Central memory CD4-positive, alpha-beta T cell (primary cell): ENCODE measurements at places on chromosomes 13 and 19.

GRCh38 chr19:49109051-49109450 lies 5.1 kb upstream of the LIN7B start:
- DNase-seq = no peak

GRCh38 chr19:54115109-54116063 lies at the start of the genes PRPF31 and TFPT:
Gene PRPF31, plus strand, starts transcription at chr19:54115754. Its CDS starts 2,525 bp downstream, at chr19:54118279.
Gene TFPT, minus strand, starts transcription at chr19:54115657. Its CDS starts 388 bp downstream, at chr19:54115269.
- DNase-seq = peak; percentile 97

DNA sequence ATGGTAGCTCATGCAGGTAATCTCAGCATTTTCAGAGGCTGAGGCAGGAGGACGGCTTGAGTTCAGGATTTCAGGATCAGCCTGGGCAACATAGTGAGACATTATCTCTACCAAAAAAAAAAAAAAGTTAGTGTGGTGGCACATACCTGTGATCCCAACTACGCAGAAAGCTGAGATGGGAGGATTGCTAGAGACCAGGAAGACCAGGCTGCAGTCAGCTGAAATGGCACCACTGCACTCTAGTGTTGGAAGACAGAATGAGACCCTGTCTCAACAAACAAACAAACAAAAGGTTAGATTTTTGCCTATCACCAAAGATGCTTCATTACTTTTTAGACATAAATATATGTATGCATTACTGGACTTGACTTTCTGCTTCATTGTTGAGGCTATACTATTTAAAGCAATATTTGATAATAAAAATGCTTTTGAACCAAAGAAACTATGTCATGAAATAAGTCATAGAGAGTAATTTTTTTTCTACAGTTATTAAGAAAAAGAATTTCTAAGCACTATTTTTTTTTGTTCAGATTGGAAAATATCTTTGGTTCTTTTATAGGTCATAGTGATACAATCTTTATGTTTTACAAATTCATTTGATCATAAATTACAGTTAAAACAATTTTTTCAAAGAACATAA lies 1180.1 kb upstream of the ATXN8OS start:
- DNase-seq = no peak

- no peak for DNase-seq
These were observed 175.5 kb upstream of the SERP2 start for GRCh38 chr13:44197791-44198770.

GRCh38 chr13:75764251-75764925 lies 128.3 kb downstream of the LMO7 start:
- DNase-seq = no peak

DNA sequence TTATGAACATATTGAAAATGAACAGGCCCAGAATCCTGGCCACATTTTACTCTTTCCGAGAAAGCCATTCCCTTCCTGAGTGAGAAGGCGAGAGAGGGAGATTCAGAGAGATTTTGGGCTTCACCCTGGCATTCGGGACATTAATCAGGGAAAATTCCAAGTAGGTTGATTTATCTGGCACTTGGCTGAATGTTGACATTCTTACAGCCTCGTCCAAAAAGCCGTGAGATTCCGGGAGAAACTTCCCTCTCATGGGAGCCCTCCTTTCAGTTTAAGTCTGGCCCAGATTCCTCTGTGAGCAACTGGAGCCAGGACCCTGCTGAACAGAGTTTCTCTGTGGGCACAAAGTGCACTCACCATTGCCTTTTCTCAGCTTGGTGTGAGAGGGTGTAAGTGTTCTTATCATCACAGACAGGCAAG lies 129.2 kb upstream of the PEG3 start:
- DNase-seq = no peak

- DNase-seq = no peak
These were observed 4.0 kb downstream of the PNKP start for GRCh38 chr19:49863254-49863934.

DNA sequence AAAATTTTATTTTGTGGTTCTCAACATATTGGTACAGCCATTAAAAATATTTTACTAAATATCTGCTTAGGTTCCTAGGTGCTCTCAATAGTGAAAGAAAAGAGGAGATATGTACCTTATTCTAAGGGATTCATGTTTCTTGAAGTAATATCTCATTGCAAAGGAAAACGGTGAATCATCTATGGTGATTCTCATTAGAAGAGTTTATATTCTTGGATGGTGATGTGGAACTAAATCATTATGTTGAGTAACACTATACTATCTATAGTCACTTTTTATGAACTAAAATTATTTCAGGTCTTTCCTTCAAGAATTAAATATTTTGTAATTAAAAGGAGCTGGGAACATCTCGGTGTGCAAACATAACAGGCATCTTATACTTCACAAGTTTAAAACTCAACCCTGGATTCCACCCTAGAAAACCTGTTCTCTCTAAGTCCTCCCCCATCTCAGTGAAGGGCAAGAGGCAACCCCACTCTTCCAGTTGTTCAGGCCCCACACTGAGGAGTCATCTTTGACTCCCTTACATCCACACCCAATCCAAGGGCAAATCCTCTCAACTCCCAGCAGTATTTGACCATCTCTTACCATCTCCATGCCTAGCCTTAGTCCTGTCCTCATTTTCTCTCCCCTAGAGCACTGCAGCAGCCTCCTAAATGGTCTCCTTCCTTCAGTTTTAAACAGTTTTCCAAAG lies 140.1 kb downstream of the RGCC start:
- no peak for DNase-seq

- no peak for DNase-seq
These were observed 1220.5 kb upstream of the SLC10A2 start for GRCh38 chr13:104286566-104287290.

DNA sequence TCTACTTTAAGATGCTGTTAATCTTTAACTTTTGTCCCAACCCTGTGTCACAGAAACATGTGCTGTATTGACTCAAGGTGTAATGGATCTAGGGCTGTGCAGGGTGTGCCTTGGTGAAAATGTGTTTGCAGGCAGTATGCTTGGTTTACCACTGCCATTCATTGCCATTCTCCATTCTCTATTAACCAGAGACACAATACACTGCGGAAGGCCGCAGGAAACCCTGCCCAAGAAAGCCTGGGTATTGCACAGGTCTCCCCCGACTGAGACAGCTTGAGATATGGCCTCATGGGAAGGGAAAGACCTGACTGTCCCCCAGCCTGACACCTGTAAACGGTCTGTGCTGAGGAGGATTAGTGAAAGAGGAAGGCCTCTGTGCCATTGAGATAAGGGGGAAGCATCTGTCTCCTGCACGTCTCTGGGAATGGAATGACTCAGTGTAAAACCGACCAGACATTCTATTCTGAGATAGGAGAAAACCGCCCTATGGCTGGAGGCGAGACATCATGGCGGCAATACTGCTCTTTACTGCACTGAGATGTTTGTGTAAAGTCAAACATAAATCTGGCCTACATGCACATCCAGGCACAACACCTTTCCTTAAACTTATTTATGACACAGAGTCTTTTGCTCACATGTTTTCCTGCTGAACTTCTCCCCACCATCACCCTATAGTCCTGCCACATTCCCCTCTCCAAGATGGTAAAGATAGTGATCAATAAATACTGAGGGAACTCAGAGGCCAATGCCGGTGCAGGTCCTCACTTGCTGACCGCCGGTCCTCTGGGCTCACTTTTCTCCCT lies 13.1 kb upstream of the ZNF888 start:
- DNase-seq = no peak

- no peak for DNase-seq
These were observed 490.8 kb downstream of the PCDH20 start for GRCh38 chr13:60924856-60925255.

- DNase-seq = no peak
These were observed 94.5 kb upstream of the TEX29 start for GRCh38 chr13:111225810-111226546.

- no peak for DNase-seq
These were observed 229.3 kb downstream of the GPC6 start for GRCh38 chr13:93455861-93456260.

GRCh38 chr13:71068041-71068440 lies 799.0 kb downstream of the DACH1 start:
- DNase-seq = no peak

DNA sequence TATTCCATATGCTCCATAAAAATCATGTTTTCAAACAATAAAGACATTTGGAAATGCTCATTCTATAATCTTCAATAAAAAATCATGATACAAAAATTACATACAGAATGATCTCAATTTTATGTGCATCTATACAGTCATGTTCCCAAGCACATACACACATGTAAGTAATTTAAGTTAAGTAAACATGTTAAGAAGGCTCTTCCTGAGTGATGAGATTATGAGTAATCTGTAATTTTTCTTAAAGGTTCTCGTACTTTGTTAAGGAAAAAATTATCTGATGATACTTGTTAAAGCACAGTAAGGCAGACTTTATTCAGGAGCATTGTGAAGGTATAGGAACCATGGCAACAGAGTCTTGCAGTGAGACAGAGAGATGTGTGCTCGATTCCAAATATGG lies 30.0 kb upstream of the DLEU7 start:
- DNase-seq = no peak

DNA sequence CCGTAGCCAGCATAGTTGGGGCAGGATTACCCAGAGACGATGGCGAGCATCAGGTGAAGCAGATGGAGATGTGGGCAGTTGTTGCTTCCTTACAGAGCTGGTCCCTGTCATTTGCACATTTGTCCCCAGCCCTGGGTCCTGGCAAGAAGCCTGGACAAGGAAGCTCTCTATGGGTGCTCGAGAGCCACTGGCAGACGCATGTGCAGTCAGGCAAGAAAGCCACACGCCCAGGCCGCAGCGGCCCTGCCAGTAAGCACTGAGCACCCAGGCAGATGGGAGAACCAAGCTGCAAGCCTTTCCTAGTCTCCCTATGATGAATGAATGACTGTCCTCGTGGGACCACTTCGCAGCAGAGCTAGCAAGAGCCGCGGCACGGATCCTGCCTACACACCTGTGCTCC lies 182.8 kb downstream of the FOXO1 start:
- no peak for DNase-seq

- DNase-seq = no peak
These were observed 967 bp upstream of the TPT1 start for GRCh38 chr13:45341799-45342500.

GRCh38 chr13:68214691-68215415 lies 984.7 kb upstream of the PCDH9 start:
- no peak for DNase-seq

DNA sequence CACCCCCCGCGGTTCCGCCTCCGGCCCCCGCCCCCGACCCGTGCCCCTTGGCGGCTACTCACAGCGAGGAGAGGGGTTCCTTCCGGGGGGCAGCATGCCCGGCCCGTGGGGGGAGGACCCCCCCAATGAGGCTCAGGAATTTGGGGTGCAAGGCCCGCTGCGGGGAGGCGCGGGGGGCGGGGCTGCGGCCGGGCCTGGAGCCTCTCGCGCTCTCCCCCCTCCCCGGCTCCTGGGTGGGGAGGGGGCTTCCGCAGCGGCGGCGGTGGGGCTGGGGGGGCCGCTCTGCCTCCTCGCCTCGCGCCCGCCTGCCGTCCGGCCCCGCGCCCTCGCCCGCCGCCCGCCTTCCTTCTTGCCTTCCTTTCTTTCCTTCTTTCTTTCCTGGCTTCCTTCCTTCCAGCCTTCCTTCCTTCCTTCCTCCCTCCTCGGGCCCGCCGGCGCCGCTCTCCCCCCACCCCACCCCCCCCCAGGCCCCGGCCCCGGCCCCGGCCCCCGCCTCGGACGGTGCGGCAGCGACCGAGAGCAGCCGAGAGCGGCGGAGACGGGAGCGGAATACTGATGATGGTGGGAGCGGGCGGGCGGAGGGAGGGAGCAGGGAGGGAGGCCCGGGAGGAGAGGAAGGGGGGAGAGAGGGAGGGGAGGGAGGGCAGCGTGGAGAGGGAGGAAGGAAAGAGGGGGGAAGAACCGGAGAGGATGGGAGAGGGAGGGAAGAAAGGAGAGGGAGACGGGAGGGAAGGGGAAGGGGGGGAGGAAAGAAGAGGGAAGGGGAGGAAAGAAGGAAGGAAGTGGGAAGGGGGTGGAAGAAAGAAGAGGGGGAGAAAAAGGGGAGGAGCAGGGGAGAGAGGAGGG lies at the start of gene LRRC4B:
Gene LRRC4B (minus strand): TSS at position 554 of the 846 bp plus-strand sequence. CDS start 19,597 bp downstream, outside the sequence.
- no peak for DNase-seq

DNA sequence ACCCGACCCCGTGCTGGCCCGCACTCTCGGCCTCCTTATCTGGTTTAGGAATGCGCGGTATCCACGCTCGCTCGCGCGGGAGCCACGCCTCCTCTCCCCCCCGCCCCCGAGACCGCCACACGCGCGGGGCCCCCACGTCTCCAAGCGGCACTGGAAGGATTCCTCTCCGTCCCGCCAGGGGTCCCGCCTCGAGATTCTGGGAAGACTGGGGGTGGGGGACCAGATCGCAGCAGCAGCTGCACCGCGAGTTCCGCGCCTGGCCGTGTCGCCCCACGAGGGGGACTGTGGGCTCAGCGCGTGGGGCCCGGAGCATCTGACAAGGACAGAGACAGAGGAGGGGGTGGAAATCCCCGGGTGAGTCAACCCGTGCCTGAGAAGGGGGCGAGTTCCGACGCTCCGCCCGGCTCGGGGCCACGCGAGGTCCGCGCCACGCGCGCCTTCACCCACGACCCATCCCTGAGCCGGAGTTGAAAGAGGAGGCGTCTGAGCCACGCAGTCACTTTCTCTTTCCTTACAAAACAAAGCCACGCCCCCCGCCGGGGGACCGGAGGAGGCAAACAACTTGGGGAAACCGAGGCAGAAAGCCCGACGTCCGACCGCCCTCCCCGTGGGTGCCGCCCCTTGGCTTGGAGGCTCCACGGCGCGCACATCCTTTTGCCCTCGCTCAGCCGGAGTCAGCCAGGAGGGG lies 814 bp downstream of the S1PR2 start:
- peak; percentile 71 for DNase-seq

- DNase-seq = no peak
These were observed 55.6 kb downstream of the GJA3 start for GRCh38 chr13:20105161-20105689.

DNA sequence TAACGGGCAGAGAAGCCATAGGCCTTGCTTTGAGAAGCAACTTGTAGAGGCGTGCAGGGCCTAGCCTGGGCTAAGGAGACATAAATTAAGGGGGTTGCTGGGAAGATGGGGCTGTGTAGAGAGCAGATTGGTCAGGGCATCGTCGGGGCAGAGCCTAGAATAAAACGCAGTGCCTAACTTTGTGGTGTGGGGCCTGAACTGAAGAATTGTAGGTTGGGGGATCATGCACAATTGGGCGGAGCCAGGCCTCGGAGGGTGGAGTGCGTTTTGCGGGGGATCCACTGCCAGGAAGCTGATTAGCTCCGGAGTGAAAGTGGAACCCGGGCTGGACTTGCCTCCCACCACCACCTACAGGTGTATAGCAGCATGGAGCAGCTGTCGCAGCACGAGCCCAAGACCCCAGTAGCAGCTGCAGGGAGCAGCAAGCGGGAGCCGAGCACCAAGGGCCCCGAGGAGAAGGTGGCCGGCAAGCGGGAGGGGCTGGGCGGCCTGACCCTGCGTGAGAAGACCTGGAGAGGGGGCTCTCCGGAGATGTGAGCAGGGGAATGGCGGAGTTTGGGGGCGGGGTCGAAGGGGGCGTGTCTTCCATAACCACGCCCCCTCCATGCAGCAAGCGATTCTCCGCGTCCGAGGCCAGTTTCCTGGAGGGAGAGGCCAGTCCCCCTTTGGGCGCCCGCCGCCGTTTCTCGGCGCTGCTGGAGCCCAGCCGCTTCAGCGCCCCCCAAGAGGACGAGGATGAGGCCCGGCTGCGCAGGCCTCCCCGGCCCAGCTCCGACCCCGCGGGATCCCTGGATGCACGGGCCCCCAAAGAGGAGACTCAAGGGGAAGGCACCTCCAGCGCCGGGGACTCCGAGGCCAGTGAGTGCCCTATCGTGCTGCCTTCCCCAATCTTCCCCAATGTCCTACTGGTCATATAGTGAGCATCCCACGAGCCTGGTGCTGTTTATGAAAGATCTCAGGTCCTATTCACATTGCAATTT lies 13.8 kb downstream of the DNASE2 start:
- DNase-seq = peak; percentile 35

GRCh38 chr19:5680084-5680436 lies 256 bp downstream of the MICOS13 start:
- DNase-seq = no peak
